ENCODE measurements at places on chromosomes 3 and 15. TPM values are rescaled to one million over a fixed set of nuclear protein-coding genes. Genes with fewer than 3 reads are reported as not detected.

GRCh38 chr3:102124282-102124681 is 275.0 kb downstream of the NFKBIZ start:
- DNase-seq: no peak

- DNase-seq: no peak
Observed at GRCh38 chr3:133754455-133754854, 8.3 kb downstream of the TF start.

- DNase-seq: peak; percentile 48
Observed at GRCh38 chr3:138470687-138471086, 36.3 kb downstream of the ESYT3 start.

DNA sequence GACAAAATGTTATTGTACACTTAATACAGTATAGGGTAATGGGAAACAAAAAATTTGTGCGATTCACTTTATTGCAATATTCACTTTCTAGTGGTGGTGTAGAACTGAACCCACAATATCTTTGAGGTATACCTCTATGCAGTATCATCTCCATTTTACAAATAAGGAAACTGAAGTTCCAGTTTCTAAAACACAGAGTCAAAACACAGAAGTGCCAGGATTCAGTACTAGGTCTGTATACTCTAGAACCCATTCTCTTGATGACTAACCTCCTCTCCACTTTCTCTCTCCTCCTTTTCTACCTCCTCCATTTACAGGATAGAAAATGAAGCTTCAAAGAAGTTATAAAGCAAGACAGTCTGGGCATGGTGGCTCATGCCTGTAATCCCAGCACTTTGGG is 62.2 kb downstream of the MB21D2 start:
- DNase-seq: no peak

GRCh38 chr3:12910356-12911099 is 69.2 kb upstream of the RPL32 start:
- no peak for DNase-seq

- no peak for DNase-seq
Observed at GRCh38 chr3:133137042-133137996, 99.1 kb downstream of the TMEM108 start.

DNA sequence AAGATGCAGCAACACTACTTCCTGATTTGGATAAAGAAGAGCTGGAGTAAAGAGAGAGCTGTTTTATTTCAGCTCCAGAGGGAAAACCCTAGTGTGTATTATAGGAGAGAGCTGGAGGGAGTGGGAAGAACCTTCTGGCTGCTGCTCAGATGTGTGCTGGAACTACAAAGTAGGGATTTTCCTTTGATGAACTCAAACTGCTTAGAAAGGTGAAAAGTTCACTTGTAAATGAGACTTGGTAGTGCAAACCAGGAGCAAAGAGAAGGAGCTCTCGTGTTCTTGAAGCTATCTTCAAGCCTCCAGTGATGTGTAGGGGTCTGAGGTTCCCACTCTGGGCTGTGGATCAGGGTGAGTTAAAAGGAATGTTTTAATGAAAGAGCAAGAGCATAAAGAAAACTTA is 110.4 kb downstream of the EDEM1 start:
- DNase-seq: no peak

- DNase-seq: no peak
Observed at GRCh38 chr3:182136008-182136910, 424.5 kb downstream of the SOX2 start.

DNA sequence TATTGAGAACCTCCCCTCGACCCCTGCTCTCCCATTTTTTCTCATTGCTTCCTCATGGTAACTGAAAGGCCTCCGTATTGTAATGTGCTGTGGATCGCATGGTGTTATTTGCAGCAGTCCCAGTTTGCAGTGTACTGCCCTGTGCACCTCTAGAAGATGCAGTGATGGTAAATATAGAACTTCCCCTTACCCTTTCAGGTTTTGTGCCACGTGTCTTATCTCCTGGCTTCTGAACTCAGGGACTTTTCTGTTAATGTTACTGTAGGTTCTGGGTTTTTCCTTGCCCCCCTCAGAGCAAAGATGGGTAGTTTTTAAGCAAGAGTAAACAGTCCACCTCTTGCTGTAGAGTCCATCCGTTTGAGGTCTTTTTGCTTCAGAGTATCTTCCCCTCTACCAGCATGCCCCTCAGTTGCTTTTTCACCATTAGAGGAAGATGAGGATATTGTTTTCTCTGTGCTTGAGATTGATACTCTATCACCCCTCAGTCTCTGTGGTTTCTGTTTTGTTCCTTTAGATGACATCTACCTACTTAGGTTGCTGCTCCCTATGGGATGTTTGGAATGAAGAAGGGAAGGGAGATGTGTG is 22.4 kb downstream of the CHD2 start:
- DNase-seq: no peak

- no peak for DNase-seq
Observed at GRCh38 chr3:46711760-46712159, 5.9 kb downstream of the PRSS50 start.

GRCh38 chr15:79315623-79316328 is 4.9 kb downstream of the TMED3 start:
- peak; percentile 57 for DNase-seq

GRCh38 chr3:23612296-23612891 is 193.4 kb upstream of the UBE2E1 start:
- DNase-seq: peak; percentile 33

GRCh38 chr15:57320631-57321220 is 55.6 kb upstream of the CGNL1 start:
- DNase-seq: peak; percentile 51

DNA sequence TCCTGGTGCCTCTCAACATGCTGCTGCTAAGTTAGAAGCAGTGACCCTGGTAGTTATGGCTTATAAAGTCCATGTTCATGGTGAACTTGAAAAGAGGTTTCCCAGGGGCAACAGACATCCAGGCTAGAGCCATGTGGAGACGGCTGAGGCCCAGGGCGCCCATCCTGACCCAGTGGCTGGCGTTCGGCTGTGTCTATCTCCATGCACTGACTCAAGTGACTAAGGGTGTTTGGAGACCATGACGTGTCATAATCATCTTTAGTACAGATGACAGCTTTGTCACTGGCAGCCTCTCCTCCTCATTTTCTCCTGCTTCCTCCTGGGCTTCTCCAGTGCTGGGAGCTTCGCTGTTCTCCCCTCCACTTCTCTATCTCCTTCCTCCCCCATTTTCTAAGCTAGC is 287.4 kb upstream of the LYSMD4 start:
- no peak for DNase-seq

DNA sequence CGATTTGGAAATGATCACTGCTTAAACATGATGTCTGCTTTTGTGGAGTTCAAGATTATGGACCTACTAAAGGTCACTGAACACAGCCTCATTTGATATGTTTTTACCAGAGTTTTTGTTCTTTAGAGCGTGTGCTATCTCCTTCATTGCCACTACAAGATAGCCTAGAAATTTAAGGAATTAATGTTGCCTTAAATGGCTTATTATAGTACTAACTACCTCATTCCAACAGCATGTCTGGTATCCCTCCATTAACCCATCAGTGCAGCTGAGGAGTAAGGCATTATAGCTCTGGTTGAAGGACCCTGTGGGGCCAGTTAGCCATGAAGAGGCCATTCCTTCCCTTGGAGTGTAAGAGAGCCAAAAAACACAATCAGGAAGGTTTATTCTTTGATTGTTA is 2.3 kb upstream of the FAM43A start:
- no peak for DNase-seq

The LMAN1L gene
- 23.5 TPM for total RNA-seq

The GRAMD1C gene
- total RNA-seq: 3.4 TPM

The USP19 gene
- 64.6 TPM for total RNA-seq

The FBXW12 gene
- total RNA-seq: not detected

The COL6A5 gene
- total RNA-seq: not detected

The SETD2 gene
- 28.7 TPM for total RNA-seq

Data from left ventricle myocardium superior (tissue), 1 donor.